GOT3 (cell line): ENCODE measurements at places on chromosomes 3 and 15.

- no peak for DNase-seq
Measured at GRCh38 chr3:141860766-141861513, 15.5 kb upstream of the ATP1B3 start.

DNA sequence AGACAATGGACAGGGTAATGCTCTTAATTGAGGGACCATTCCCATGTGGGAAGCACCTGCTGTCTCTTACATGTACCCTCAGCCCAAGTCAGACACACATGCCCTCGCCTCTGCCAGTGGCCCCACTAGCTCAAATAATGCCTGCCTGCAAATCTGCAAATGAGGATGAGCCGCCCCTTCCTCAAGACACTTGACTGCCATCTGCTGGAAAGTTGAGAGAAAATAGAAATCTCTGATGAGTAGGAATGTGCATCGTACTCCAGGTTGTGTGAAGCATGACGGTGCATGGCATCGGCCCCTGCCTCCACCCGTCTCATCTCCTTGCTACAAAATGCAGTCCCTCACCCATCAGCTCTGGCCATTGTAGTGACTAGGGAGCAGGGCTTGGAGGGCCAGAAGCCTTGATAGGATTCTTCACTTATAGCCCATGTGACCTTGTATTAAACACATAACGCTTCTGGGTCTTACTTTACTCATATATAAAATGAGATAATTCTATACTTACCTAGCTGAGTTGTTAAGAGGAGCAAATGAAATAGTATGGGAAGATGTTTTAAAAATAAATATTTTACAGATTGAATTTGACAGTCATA, 6.3 kb upstream of the SCN5A start:
- DNase-seq = no peak

- DNase-seq = no peak
Measured at GRCh38 chr3:126508564-126508964, 9.0 kb downstream of the UROC1 start.

- DNase-seq = no peak
Measured at GRCh38 chr3:57434041-57434440, 110.1 kb downstream of the DNAH12 start.

DNA sequence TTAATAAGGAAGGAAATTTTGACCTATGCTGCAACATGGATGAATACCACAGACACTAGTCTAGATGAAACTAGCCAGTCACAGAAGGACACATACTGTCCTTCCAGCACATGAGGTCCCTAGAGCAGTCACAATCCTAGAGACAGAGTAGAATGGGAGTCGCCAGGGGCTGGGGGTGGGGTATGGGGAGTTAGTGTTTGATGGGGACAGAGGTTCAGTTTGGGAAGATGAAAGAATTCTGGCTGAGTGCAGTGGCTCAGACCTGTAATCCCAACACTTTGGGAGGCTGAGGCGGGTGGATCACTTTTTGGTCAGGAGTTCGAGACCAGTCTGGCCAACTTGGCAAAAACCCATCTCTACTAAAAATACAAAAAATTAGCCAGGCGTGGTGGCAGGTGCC, 99.2 kb downstream of the TPRA1 start:
- no peak for DNase-seq

DNA sequence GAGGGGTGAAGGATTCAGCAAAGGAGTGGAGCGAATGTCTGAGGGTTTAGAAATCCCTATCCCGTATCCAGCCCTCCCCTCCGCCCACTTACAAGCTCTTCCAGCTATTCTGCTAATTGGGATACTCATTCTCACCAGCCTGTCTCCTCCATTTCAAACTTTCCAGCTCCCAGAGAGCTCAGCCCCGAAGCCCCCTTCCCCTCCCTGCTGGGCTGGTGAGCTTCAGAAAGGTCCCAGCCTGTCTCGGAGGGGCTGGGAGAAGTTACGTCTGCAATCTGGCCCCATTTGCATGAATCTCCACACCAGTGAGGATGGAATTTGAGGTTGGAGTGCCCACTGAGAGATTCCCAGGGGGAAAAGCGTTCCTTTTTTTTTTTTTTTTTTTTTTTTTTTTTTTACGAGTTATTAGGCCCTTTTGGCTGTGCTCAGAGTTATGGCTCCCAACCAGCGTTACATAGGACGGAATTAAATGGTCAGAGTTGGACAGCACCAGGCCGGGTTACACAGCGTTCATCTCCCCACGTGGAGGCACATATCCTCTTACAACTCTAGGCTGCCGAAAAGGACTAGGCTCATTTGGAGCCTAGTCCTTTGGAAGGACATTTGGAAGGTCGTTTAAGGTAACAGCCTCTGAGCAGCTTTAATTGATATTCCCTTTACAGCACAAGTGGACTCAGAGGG, 34.6 kb downstream of the FGD5 start:
- DNase-seq = no peak

GRCh38 chr3:133887074-133887802, 8.4 kb downstream of the RAB6B start:
- no peak for DNase-seq

DNA sequence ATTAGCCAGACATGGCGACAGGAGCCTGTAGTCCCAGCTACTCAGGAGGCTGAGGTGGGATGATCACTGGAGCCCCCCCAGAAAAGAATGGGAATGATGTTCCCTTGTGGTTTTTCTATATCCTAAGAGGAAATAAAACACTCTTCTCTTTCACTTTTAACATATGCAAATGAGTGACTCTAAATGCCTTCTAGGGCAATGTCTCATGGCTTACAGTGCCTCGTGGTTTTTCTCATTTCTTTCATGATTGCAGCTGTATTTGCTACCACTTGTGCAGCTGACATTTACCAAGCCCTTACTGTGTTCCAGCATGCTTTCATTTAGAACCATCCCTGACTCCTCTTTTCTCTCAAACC, 26.4 kb downstream of the STOML1 start:
- no peak for DNase-seq

DNA sequence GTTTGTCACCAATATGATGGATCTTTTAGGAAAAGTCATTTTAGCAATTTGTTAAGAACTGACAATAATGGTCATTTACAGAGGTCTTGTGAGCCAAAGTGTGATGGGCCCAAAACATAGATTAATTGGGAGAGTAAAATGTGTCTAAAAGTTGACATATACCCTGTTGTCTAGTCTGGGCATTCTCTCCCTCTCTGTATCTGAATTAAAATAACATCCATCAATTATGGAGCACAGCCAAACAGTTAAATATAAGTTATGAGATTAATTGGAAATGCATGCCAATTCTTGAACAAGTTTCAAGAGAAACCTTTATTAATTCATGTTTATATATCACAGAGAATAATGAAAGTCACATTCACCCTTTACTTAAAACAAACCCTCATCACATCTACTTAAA, 13.6 kb upstream of the NANOGP8 start:
- no peak for DNase-seq

GRCh38 chr3:151726016-151726415, 7.7 kb upstream of the AADACL2 start:
- DNase-seq = no peak

DNA sequence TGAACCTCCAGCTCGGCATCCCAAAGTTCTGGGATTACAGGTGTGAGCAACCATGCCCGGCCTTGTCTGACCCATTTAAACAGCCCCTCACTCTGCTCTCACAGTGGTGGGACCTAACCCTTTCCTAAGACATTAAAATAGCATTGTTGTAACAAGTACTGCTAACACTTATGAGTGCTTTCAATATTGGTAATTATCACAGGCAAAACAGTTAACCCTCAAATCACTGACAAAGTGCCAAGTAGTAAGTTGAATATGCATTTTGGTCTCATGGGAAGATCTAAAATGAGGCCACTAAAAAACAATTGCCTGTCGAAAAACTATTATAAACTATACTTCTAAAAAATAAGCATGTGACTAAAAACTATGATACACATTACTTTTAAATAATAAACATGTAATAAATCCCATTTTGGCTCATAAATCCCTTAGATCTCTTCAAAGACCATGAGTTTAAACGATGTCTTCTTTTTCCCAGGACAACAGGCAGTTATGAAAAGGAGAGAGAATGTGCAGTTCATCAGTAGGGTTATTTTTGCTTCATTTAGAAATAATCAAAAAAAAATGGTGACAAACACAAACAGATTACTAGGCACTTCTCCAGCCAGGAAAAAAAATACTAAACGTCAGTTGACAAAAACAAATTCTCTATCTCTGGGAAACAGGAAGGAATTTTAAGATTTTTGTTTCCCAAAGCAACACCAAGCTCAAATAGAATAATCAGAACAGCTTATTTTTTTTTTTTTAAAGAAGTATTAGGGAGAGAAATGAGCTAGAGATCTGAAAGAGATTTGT, 95.4 kb downstream of the RFTN1 start:
- no peak for DNase-seq

DNA sequence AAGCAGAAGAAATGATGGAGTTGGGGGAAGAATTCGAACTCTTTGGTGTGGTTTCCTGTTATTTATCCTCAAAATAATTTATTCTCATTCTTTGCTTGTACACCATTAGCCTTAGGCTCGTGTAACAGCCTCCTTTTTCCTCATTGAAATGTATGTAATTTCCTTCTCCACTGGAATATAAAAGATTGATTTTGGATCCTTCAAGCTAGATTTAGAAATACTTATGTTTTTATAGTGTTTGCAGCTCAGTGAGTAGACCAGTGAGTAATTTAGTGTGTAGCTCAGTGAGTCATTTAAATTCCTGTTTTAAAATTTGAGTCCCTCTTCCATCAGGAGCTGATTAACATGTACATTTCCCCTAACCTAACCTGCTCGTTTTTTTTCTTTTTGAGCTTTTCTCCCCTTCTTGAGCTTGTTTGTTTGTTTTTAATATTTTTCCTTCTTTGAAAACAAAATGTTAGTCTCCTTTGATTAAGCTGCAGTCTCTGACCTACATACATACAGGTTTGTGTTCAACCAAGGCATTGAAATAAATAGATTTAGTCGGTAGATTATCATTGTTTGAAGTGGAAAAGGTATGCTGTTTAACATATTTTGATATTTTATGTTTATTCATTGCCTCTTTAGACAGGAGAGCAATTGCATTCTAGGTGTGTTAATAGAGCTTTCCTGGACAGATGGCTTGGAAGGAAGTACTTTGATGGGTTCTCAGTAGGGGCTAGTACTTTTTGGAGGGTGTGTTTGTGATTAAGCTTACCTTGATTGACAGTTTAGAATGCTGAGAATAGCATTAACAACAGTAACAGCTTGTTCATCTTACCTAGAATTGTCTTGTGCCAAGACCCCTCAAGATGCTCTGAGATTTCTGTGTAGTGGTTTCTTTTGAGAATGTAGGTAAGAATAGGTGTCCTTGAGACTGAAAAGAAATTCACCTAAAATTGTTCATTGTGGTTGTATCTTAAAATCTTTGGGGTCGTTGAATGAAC, 5.9 kb downstream of the USP3 start:
- no peak for DNase-seq

DNA sequence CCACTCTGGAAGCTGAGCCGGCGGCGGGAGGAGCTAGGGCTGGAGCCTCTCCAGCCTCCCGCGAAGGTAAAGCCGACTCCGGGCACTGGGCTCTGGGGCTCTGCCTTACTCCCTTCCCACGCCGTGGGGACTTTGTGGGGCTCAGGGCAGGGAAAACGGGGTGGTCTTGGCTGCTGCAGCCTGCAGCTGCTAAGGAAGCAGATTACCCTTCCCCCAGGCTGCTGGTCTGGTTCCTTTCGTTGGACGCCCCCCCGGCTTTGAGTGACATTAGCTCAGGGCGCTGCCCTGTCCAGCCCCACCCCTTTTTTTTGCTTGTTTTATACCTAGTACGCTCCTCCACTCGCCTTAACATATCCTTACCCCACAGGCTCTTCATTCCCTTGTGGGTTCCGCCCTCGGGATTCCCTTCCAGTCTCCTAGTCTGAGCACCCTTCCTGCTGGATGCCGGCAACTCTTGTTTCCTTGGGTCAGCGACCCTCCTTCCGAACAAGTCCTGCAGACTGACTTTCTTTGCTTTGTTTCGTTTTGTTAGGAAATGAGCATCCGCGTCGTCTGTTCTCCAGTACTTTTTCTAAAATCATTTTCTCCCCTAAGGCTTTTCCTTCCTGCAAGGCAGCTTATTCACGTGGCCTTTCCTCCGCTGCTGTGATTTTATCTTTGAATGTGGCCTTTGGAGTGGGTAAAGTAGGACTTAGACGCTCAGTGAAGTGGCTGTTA, 551 bp downstream of the DNAJC13 start:
- DNase-seq = no peak

GRCh38 chr3:171815973-171816595, 5.8 kb upstream of the PLD1 start:
- DNase-seq = no peak

DNA sequence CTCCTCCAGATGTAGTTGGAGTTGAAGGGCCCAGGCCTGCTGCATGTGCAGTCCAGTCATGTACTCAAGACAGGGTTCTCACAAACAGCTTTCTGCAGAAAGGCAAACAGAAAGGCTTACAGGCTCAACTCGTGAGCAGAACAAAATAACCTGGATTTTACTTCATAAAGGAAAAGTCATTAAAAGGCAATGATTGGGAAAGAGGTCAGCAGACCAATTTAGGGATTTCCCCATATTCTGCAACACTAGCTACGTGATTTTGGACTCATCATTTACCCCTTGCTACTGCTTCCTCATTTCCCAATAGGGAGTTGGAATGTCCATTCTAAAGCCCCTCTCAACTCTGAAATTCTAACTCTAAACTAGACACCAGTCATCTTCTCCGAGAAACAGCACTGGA, 18.1 kb downstream of the METTL6 start:
- no peak for DNase-seq

DNA sequence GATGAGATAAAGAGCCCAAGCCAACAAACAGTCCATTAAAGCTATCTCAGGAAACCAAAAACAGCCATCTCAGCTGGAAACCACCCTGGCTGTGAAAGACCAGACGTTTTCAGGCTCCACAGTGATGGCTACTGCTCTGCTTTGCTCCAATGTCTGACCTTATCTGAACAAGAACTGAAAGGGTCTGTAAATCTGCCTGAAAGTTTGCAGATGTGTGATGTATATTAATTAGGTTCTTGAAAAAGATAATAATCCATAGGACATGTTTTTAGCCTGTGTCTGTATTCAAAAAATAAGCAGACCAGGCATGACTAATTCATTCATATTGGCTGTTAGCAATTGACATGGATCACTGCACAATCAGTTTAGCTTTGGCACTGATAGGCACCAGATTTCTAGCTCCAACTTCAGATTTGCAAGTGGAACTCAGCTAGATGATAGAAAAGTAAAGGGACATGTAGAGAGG, 611.4 kb upstream of the NAALADL2 start:
- no peak for DNase-seq

GRCh38 chr3:12875857-12876836, 34.8 kb upstream of the RPL32 start:
- no peak for DNase-seq

- DNase-seq = no peak
Measured at GRCh38 chr3:170572665-170573253, 13.1 kb downstream of the SLC7A14 start.

GRCh38 chr3:115833074-115833473, 209.8 kb downstream of the GAP43 start:
- DNase-seq = no peak

- no peak for DNase-seq
Measured at GRCh38 chr3:5585085-5585484, 397.6 kb downstream of the EDEM1 start.

DNA sequence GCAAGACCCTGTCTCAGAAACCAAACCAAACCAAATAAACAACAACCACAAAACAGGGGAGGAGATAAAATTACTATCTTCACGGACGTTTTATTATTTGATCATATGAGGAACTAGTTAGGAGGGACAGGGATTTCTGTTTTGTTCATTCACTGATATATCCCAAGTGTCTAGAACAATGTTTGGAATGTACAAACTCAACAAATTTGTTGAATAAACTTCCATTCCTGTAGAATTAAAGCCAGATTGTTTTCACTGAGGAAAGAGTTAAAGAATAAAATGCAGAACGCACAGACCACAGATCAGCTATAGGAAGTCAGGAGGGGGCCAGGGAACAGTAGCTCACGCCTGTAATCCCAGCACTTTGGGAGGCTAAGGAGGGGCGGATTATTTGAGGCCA, 6.5 kb upstream of the STRC start:
- DNase-seq = no peak
